ENCODE measurements at places on chromosomes 3 and 15. TPM values are rescaled to one million over a fixed set of nuclear protein-coding genes. Genes with fewer than 3 reads are reported as not detected.

PRTG gene
- 2.8 TPM for total RNA-seq

GRCh38 chr3:16890597-16891333, 6.0 kb downstream of the PLCL2 start:
- H3K27ac ChIP-seq, result no peak overlapping the region
- H3K4me1 ChIP-seq, result peaks cover 34% of the 10 kb centered on the region
- DNase-seq, result no peak
- no peaks in the 10 kb centered on the region for H3K36me3 ChIP-seq

- H3K4me3 ChIP-seq, result no peak overlapping the region
- no peak overlapping the region for H3K27ac ChIP-seq
- no peaks in the 10 kb centered on the region for H3K27me3 ChIP-seq
- H3K36me3 ChIP-seq, result no peaks in the 10 kb centered on the region
- no peak for DNase-seq
Measured at GRCh38 chr15:50250760-50251394, 14.6 kb downstream of the HDC start.

DNA sequence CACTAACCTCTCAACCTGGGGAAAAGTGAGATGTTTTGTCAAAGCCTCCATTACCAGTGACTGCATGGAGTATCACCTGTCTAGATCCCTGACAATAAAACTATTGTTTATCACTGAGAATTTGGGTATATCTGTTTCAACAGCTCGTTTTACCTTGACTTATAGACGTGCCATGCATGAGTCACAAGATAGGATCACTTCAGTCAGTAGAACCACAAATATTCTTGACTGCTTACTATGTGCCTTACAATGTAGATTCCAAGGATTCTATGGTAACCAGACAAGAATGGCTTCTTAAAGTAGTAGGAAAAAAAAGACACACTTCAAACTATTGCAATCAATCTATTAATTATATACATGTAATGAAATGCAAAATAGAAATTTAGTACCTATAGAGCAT, 55.7 kb upstream of the GRM7 start:
- DNase-seq, result no peak
- no peaks in the 10 kb centered on the region for H3K4me1 ChIP-seq
- no peaks in the 10 kb centered on the region for H3K36me3 ChIP-seq
- no peaks in the 10 kb centered on the region for H3K27me3 ChIP-seq

GRCh38 chr15:40550341-40551037, 14.4 kb downstream of the CCDC32 start:
- no peak overlapping the region for H3K4me3 ChIP-seq
- H3K36me3 ChIP-seq, result peaks cover 55% of the 10 kb centered on the region
- H3K27ac ChIP-seq, result no peak overlapping the region
- DNase-seq, result no peak

- no peak overlapping the region for H3K4me3 ChIP-seq
- no peaks in the 10 kb centered on the region for H3K36me3 ChIP-seq
- H3K27me3 ChIP-seq, result no peaks in the 10 kb centered on the region
- no peak for DNase-seq
Measured at GRCh38 chr15:86776145-86776544, 696.5 kb downstream of the AGBL1 start.

RBPMS2 gene
- total RNA-seq, result 0.11 TPM

SUMF1 gene
- total RNA-seq, result 24.0 TPM

DNA sequence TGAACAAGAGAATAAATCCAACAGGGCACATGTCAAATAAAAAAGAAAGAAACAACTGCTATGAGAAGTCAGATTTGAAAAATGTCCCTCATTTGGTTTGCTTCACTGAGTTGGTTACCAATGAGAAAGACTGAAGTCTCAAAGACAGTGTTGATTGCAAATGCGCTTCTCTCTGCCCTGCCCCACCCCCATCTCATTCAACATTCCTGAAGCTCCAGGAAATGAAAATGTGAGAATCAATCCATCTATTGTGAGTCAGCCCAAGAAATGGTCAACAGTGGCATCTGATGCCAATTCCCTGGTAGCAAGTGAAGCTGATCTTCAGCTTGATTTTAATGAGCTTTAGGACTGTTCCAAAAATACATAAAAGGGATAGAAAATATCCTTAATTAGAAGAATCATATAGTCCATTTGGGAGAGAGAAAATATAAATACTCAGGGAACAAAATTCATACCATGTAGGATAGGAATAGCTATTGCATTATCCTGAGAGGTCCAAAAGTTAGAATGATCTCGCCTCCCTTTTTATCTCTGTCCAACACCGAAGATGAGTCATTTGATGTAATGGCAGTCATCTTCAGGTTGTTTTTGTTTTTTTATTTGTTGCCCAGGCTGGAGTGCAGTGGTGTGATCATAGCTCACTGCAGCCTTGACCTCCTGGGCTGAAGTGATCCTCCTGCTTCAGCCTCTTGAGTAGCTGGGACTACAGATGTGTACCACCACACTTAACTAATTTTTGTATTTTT, 200.3 kb upstream of the UMPS start:
- H3K4me3 ChIP-seq, result no peak overlapping the region
- H3K27me3 ChIP-seq, result no peaks in the 10 kb centered on the region
- no peaks in the 10 kb centered on the region for H3K36me3 ChIP-seq
- H3K27ac ChIP-seq, result no peak overlapping the region

DNA sequence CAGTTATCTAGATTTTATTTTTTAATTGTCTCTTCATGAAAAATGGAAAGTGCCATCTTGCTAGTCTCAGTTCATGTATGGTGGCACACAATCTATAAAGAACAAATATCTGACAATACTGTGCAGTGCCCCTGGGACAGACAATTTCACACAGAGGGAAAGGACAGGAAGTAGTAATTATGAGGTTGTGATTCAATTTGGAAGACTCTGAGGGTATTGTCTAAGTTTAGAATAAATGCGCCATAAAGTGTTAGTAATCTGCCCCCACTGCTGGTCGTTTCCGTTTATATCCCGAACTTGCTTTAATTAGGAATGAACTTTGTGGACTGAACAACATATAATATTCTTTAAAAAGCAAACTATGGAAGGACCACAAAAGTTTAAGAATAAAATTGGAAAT, 196.4 kb upstream of the SLC24A5 start:
- H3K27ac ChIP-seq, result no peak overlapping the region
- H3K4me3 ChIP-seq, result no peak overlapping the region
- H3K27me3 ChIP-seq, result no peaks in the 10 kb centered on the region
- H3K4me1 ChIP-seq, result no peaks in the 10 kb centered on the region
- no peaks in the 10 kb centered on the region for H3K36me3 ChIP-seq
- no peak for DNase-seq

GRCh38 chr15:93980261-93980911, 251.0 kb upstream of the MCTP2 start:
- 0 out of 2 replicates have a peak, but pooled peaks cover 4% of the 10 kb centered on the region for H3K27me3 ChIP-seq
- DNase-seq, result no peak
- no peak overlapping the region for H3K4me3 ChIP-seq
- H3K27ac ChIP-seq, result no peak overlapping the region
- no peaks in the 10 kb centered on the region for H3K36me3 ChIP-seq

GRCh38 chr15:57229051-57229450, 147.3 kb upstream of the CGNL1 start:
- H3K27ac ChIP-seq, result no peak overlapping the region
- no peak for DNase-seq
- peaks cover 23% of the 10 kb centered on the region for H3K4me1 ChIP-seq

GRCh38 chr3:123951522-123952447, 9.2 kb downstream of the CCDC14 start:
- H3K27me3 ChIP-seq, result no peaks in the 10 kb centered on the region
- H3K36me3 ChIP-seq, result peaks cover 69% of the 10 kb centered on the region
- peaks cover 4% of the 10 kb centered on the region for H3K4me1 ChIP-seq
- H3K4me3 ChIP-seq, result no peak overlapping the region

RARRES1 gene
- total RNA-seq, result 4.9 TPM

GRCh38 chr15:34241376-34242330, 16.8 kb downstream of the EMC4 start:
- DNase-seq, result no peak
- H3K27ac ChIP-seq, result no peak overlapping the region
- peaks cover 19% of the 10 kb centered on the region for H3K4me1 ChIP-seq
- no peaks in the 10 kb centered on the region for H3K36me3 ChIP-seq
- H3K27me3 ChIP-seq, result no peaks in the 10 kb centered on the region

- no peak overlapping the region for H3K4me3 ChIP-seq
- H3K36me3 ChIP-seq, result no peaks in the 10 kb centered on the region
- peak; percentile 8 for DNase-seq
Measured at GRCh38 chr15:95812491-95812890, 518.0 kb upstream of the NR2F2 start.

DNA sequence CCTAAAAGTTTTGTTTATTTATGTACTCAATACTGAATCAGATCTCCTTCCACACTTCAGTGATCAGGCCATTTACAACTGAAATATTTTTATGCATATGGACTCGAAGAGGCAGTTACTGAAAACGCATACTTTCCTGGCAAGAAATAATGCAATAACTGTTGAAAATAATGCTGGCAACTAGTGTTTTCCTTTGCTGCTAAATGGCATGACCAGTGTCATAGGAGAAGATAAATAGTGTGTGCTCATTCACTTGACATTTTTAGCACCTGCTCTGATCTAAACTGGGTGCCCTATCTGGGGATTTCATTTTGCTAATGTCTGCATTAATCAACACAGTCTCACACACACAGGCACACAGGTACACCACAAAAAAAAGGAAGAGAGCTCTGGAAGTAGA, 695.2 kb downstream of the TUSC7 start:
- DNase-seq, result no peak
- no peaks in the 10 kb centered on the region for H3K27me3 ChIP-seq
- no peaks in the 10 kb centered on the region for H3K36me3 ChIP-seq
- no peak overlapping the region for H3K4me3 ChIP-seq

- H3K27me3 ChIP-seq, result no peaks in the 10 kb centered on the region
- peak; percentile 49 for DNase-seq
- H3K36me3 ChIP-seq, result no peaks in the 10 kb centered on the region
- H3K4me1 ChIP-seq, result no peaks in the 10 kb centered on the region
Measured at GRCh38 chr3:131082871-131083863, 56.5 kb downstream of the NEK11 start.

- no peaks in the 10 kb centered on the region for H3K36me3 ChIP-seq
- no peaks in the 10 kb centered on the region for H3K27me3 ChIP-seq
- H3K4me1 ChIP-seq, result peaks cover 16% of the 10 kb centered on the region
Measured at GRCh38 chr15:47787875-47788274, 70.6 kb downstream of the SEMA6D start.

SERPINI2 gene
- not detected for total RNA-seq

CD200 gene
- total RNA-seq, result not detected

DNA sequence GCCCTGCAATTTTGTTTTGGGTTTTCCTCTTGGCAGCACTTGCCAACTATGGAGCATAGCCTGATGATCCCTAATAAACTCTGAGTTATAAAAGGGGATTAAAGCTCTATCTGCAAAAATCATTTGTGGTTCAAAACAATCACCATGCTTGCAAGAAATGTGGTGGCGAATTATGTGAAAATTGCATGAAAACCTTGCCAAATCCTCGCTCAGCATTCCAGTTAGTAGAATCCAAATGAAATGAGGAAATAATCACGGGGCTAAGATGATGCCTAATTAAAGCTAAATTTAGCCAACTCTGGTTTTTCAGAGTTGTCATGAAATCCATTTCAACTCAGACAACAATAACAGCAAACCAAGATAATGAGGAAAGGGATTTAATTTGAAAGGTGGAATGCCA, 73.0 kb upstream of the PROK2 start:
- no peaks in the 10 kb centered on the region for H3K36me3 ChIP-seq
- no peaks in the 10 kb centered on the region for H3K27me3 ChIP-seq
- H3K4me1 ChIP-seq, result peaks cover 10% of the 10 kb centered on the region
- no peak for DNase-seq
- no peak overlapping the region for H3K4me3 ChIP-seq

SI gene
- not detected for total RNA-seq

DNA sequence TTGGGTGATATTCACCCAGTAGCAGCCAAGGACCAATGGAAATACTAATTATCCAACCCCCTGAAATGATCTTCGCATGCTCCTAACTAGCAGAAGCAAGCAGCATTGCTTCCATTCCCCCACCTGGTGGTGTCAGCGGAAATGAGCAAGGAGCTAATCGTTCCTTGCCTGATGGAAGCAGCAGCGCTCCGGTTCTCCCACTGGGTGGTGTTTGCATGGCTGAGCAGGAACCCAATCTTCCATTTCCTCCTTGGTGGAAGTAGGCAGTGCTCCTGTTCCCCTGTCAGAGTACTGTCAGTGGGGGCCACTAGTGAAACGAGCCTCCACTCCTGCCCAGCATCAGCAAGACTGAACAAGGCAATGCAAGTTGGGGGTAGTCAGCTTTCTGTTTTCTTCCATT, 311.5 kb downstream of the CACNA2D3 start:
- H3K4me3 ChIP-seq, result no peak overlapping the region
- no peaks in the 10 kb centered on the region for H3K27me3 ChIP-seq
- no peak for DNase-seq
- H3K4me1 ChIP-seq, result peaks cover under 1% of the 10 kb centered on the region
- H3K36me3 ChIP-seq, result no peaks in the 10 kb centered on the region
- H3K27ac ChIP-seq, result no peak overlapping the region

RHCG gene
- total RNA-seq, result not detected

GRCh38 chr3:54211097-54211496, 88.7 kb downstream of the CACNA2D3 start:
- H3K36me3 ChIP-seq, result no peaks in the 10 kb centered on the region
- no peaks in the 10 kb centered on the region for H3K27me3 ChIP-seq
- no peak for DNase-seq
- H3K27ac ChIP-seq, result no peak overlapping the region

BHLHE40 gene
- total RNA-seq, result 6.3 TPM

SLC6A1 gene
- total RNA-seq, result not detected

ROBO1 gene
- 25.4 TPM for total RNA-seq

- no peaks in the 10 kb centered on the region for H3K36me3 ChIP-seq
- peaks cover 90% of the 10 kb centered on the region for H3K27me3 ChIP-seq
- no peak overlapping the region for H3K27ac ChIP-seq
- DNase-seq, result no peak
Measured at GRCh38 chr15:52784799-52785671, 5.1 kb downstream of the ONECUT1 start.

- no peaks in the 10 kb centered on the region for H3K36me3 ChIP-seq
- H3K4me3 ChIP-seq, result no peak overlapping the region
- no peaks in the 10 kb centered on the region for H3K27me3 ChIP-seq
- peaks cover 51% of the 10 kb centered on the region for H3K4me1 ChIP-seq
- no peak for DNase-seq
- H3K27ac ChIP-seq, result peak overlapping the region; percentile 82
Measured at GRCh38 chr3:156818273-156818651, 7.9 kb upstream of the LEKR1 start.

CD96 gene
- 0.13 TPM for total RNA-seq

GRCh38 chr3:15345066-15345607, 12.8 kb upstream of the SH3BP5 start:
- H3K4me1 ChIP-seq, result no peaks in the 10 kb centered on the region
- no peaks in the 10 kb centered on the region for H3K27me3 ChIP-seq
- no peaks in the 10 kb centered on the region for H3K36me3 ChIP-seq
- no peak overlapping the region for H3K27ac ChIP-seq
- H3K4me3 ChIP-seq, result no peak overlapping the region

GRCh38 chr3:85846940-85847339, 888.2 kb downstream of the CADM2 start:
- H3K36me3 ChIP-seq, result no peaks in the 10 kb centered on the region
- no peaks in the 10 kb centered on the region for H3K27me3 ChIP-seq
- H3K4me1 ChIP-seq, result no peaks in the 10 kb centered on the region
- no peak overlapping the region for H3K4me3 ChIP-seq
- H3K27ac ChIP-seq, result no peak overlapping the region

DNA sequence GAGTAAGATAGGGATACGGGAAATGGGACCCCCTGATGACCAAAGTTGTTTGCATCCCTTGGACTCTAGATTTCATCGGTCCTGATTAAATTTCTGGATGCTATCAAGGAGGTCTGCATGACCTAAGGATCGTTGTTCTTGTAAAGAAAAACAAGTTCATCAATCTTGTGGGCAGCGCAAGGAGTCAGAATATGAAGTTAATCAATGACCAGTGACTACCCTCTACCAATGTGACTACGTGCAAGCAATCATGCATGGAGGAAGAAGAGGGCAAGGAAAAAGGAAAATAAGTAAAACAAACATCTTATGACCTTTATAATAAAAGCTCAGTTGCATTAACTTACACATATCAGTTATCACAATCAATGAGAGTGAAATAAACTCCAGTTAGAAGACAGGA, 139.7 kb downstream of the RTP4 start:
- H3K4me3 ChIP-seq, result no peak overlapping the region
- no peaks in the 10 kb centered on the region for H3K36me3 ChIP-seq
- DNase-seq, result no peak
- no peak overlapping the region for H3K27ac ChIP-seq
